ENCODE measurements at places on chromosomes 5 and 9. TPM values are rescaled to one million over a fixed set of nuclear protein-coding genes. Genes with fewer than 3 reads are reported as not detected.

DNA sequence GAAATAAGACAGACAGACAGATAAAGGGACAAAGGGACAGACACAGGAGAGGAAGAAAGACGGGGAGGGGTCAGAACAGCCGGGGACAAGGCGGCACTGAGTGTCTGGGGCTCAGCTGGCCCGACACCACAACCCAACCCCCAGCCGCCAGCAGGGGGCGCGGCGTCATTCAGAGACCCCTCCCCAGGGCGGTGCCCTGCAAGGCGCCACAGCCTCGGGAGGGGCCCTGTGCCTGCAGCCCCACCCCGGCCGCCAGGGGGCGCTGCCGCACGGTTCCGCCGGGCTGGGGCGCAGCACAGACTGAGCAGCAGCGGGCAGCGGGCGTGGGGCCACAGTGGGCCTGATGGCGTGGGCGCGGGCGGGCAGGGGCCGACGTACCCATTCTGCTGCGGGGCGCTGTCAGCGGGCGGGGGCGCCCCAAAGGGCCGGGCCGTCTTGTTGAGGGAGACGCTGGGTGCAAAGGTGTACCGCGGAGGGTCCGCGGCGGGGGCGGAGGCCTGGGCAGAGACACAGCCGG lies 5.9 kb downstream of the PDLIM7 start:
- no peaks in the 10 kb centered on the region for H3K27me3 ChIP-seq
- no peak overlapping the region for H3K27ac ChIP-seq
- no peak for DNase-seq
- H3K4me3 ChIP-seq: no peak overlapping the region
- peaks cover 40% of the 10 kb centered on the region for H3K4me1 ChIP-seq
- H3K36me3 ChIP-seq: peaks cover 10% of the 10 kb centered on the region

C1QTNF2 gene
- total RNA-seq: not detected

GRCh38 chr5:112549127-112549526 lies 130.1 kb upstream of the EPB41L4A start:
- H3K27me3 ChIP-seq: no peaks in the 10 kb centered on the region
- H3K27ac ChIP-seq: peak overlapping the region; percentile 57
- no peak for DNase-seq
- H3K4me1 ChIP-seq: peaks cover 33% of the 10 kb centered on the region
- H3K4me3 ChIP-seq: peak overlapping the region; percentile 2

NIPAL4 gene
- total RNA-seq: 2.7 TPM

DNA sequence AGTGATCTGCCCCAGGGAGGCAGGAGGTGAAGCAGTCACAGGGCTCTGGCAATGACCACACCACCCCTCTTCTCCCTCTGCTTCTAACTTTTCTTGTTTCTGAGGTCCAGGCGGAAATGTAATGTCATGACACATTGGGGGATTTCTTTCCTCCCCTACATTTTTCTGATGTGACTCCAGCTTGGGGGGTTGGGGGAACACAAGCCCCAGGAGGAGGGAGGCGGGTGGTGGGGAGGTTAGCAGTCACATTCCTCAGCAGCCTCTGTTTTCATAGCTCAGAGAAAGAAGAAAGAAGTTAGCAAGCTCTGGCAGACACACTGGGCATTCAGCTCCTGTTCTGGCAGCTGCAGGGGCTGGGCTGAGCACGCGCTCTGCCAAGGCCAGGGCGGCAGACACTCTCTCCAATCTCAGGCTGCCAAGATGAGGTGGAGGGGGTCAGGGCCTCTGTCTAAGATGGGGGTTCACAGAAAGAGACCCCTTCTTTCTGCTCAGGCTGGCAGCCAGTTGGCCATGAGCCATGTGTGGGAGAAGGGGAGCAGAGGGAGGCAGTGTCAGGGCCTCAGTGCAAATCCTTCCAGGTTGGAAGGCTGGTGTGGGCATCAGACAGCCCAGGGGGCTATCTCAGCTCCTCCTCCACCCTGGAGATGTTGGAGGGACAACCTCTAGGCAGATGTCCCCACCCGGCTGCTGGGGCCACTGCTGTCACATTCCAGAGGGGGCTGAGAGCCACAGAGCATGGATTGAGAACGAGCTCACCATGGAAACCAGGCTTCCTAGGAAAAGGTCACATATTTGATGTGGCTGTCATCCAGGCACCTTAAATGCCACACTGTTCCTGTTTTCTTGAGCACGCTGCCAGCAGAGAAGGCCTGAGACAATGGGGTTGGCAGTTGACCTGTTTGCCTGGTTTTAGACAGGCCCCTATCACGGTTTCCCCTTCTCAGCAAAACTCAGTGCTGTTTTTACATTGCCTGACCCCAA lies 20.1 kb upstream of the PFDN1 start:
- H3K4me3 ChIP-seq: no peak overlapping the region
- H3K27me3 ChIP-seq: no peaks in the 10 kb centered on the region
- no peaks in the 10 kb centered on the region for H3K36me3 ChIP-seq

- H3K4me1 ChIP-seq: no peaks in the 10 kb centered on the region
- H3K36me3 ChIP-seq: no peaks in the 10 kb centered on the region
- H3K4me3 ChIP-seq: no peak overlapping the region
- no peak overlapping the region for H3K27ac ChIP-seq
- peaks cover 13% of the 10 kb centered on the region for H3K27me3 ChIP-seq
- DNase-seq: no peak
Observed at GRCh38 chr5:36529142-36529541, 77.3 kb upstream of the SLC1A3 start.

OR1J2 gene
- not detected for total RNA-seq

SGCD gene
- not detected for total RNA-seq

DNA sequence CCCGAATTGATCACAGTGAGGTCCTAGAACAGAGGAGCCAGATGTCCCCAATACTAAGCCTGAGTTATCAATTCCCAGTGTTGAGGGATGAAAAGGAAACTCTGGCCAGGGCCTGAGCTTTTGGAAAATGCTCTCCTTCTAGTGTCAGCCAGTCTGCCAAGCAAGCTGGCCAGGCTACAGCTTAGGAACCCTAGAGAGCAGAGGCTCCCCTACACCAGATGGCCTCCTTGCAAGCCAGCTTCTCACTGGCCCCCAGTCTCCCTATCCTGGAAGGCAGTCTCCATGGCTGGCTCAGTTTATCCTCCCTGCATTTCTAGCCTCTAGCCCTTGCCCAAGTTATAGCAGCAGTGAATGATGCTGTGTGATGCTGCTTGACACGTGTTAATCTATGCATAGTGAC lies 204.7 kb upstream of the WWC1 start:
- no peak overlapping the region for H3K27ac ChIP-seq
- H3K27me3 ChIP-seq: no peaks in the 10 kb centered on the region
- no peaks in the 10 kb centered on the region for H3K4me1 ChIP-seq

DOCK8 gene
- total RNA-seq: 207 TPM

GRCh38 chr5:13478831-13479465 lies 465.5 kb downstream of the DNAH5 start:
- H3K4me3 ChIP-seq: no peak overlapping the region
- H3K36me3 ChIP-seq: no peaks in the 10 kb centered on the region
- no peaks in the 10 kb centered on the region for H3K4me1 ChIP-seq
- no peak overlapping the region for H3K27ac ChIP-seq
- DNase-seq: no peak

IRX2 gene
- not detected for total RNA-seq

GRCh38 chr9:84230355-84231145 lies 110.0 kb downstream of the SLC28A3 start:
- no peak overlapping the region for H3K27ac ChIP-seq
- DNase-seq: no peak
- H3K4me3 ChIP-seq: no peak overlapping the region
- no peaks in the 10 kb centered on the region for H3K36me3 ChIP-seq

GRCh38 chr5:154467655-154468354 lies 10.2 kb downstream of the HAND1 start:
- peak; percentile 70 for DNase-seq
- peaks cover 30% of the 10 kb centered on the region for H3K27me3 ChIP-seq
- H3K36me3 ChIP-seq: peaks cover 4% of the 10 kb centered on the region
- H3K4me3 ChIP-seq: no peak overlapping the region

SLC44A1 gene
- 9.5 TPM for total RNA-seq

- H3K27me3 ChIP-seq: no peaks in the 10 kb centered on the region
- H3K4me1 ChIP-seq: no peaks in the 10 kb centered on the region
- H3K36me3 ChIP-seq: no peaks in the 10 kb centered on the region
- H3K27ac ChIP-seq: no peak overlapping the region
- H3K4me3 ChIP-seq: no peak overlapping the region
Observed at GRCh38 chr5:87170799-87171198, 96.9 kb upstream of the RASA1 start.

Data from activated B cell treated with CpG ODN at 0.5 μM for 24 hours (primary cell).